Testis (tissue), 5 donors: ENCODE measurements at places on chromosomes 5 and 9.
A peak's percentile ranks its signal among the peaks of the same experiment; 100 is the strongest.

- no peak for DNase-seq
Observed at GRCh38 chr5:148333262-148333849, 2.0 kb upstream of the SPINK9 start.

DNA sequence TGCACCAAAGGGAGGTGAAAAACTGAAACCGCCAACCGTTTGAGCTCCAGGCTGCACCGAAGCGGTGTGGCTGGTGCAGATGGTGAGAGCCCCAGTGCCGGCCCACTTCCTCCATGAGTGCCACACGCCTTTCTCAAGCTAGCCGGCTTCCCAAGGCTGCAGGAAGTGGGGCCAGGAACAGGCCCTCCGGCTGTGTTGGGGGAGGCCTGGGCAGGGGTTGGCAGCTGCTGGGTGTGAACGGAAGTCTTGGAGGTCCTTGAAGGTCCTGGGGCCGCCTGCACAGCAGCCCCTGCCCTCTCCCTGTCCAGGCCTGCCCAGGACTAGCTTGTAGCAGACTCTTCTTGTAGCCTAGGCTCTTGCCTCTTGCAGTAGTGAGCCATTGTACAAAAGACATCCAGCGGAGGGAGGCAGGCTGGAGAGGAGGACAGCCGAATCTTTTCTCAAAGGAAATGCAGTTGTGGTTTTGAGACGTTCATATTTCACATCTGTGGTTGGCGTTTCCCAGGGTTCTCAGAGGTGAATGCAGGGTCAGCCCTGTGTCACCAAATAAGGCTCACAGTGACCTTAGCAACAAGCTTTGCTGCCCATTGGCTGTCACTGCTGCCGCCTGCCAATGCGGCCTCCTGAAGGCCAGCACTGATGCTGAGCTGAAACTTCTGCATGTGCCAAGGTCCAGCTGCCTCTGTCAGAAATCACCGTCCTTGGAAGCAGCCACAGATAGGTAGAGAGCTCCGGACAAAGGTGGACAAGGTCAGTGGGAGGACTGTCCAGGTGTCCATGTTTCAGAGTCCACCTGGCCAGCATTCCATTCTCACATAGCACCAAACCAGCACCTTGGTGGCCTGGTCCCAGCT is 23.9 kb downstream of the IRF1 start:
- DNase-seq, result no peak

DNA sequence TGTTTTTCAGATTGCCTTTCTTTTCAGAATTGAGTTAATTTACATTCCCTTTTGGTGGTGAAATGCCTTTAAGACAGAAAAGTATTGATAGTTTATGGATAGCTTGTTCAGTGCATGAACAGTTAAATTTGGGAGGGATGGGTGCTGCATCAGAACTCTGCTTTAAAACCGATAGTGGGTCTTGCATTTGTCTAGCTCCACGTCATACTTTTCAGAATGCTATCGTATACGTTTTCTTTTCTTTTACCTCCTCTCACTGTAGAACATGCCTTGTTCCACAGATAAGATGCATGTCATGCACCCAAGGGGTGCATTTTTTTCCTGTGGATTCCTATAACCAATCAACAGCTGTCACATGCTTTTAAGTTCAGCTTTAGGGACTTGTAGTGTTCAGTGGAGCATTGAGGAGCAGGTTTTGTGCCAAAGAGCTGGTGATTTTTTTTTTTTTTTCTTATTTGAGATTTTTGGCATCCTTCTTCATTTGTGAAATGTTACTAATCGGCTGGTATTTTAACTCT is 2.3 kb downstream of the SLC44A1 start:
- DNase-seq, result no peak

GRCh38 chr5:67363963-67364362 is 167.4 kb upstream of the CD180 start:
- no peak for DNase-seq

DNA sequence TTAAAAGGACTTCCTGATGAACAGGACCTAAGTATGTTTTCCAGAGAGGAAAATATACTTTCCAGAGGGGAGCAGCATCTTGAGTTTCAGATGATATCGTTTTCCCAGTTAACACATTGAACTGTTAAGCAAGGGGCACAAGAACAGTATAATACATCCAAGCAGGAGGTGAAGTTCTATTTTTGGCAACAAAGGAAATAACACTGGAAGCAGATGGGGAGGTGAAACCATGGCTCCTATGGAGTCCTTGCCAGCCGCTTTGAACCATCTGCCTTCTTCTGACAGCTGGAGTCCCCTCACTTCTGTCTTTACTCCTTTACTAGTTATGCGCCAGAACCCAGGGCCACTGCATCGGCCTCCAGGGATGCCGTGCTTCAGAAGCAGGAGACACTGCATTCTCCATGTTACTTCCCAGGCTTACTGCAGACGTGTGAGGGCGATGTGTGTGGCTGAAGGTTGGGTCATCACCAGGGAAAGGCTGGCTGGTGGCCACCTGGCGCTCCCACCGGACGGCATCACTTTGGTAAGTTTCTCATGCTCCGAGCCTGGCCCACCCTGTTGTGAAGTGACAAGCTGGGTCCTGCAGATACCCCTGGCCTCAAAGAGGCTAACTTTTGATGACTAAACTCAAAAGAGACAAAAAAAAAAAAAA is 77.8 kb downstream of the TTLL11 start:
- DNase-seq, result no peak

- DNase-seq, result no peak
Observed at GRCh38 chr5:172584638-172585037, 56.4 kb upstream of the NEURL1B start.

DNA sequence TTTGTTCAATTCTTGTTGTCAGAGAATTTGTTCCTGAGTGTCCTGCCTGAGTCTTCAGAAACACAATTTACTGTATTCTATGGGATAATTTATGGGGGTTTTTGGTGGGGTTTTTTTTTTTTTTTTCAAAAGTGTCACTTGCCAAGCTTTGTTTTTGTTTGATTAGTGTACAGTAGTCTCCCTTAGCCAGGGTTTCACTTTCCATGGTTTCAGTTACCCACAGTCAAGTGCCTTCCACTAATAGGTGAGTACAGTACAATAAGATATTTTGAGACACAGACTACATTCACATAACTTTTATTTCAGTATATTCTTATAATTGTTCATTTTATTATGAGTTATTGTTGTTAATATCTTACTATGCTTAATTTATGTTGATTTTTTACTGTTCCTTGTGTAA is 25.0 kb upstream of the AUH start:
- DNase-seq, result no peak

GRCh38 chr9:82424599-82425120 is 436.1 kb downstream of the SPATA31D1 start:
- no peak for DNase-seq

- no peak for DNase-seq
Observed at GRCh38 chr5:35876922-35877321, 20.2 kb downstream of the IL7R start.

GRCh38 chr5:74373076-74373475 is 267.5 kb downstream of the ENC1 start:
- no peak for DNase-seq

DNA sequence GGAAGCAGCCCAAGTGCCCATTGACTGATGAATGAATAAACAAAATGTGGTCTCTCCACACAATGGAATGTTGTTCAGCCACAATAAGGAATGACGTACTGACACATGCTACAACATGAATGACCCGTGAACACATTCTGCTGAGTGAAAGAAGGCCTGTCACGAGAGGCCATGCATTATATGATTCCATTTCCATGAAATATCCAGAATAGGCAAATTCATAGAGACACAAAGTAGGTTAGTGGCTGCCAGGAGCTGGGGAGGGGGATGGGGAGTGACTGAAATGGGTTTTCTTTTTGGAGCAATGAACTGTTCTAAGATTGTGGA is 41.4 kb downstream of the BICD2 start:
- DNase-seq, result no peak

DNA sequence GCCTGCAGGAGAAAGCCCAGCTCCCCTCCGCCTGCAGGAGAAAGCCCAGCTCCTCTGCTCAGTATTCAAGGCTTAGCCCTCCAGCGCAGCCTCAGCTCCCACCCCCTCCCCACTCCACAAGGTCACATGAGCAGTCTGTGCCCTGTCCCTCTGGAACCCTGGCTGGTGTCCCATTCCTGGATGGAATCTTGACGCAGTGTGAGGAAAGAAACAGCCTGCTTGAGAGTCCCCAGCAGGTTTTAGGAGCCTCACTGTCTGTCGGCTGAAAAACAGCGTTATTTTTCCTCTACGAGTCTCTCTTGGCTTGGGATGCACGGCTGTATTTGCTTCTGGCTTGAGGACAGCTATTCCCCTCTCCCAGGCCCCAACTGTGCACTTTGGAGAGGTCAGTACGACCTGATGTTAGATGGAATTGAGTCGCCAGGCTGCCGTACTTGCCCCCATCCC is 210.1 kb upstream of the TRIM32 start:
- peak; percentile 69 for DNase-seq

GRCh38 chr5:139877129-139877597 is 81.6 kb downstream of the PSD2 start:
- no peak for DNase-seq

DNA sequence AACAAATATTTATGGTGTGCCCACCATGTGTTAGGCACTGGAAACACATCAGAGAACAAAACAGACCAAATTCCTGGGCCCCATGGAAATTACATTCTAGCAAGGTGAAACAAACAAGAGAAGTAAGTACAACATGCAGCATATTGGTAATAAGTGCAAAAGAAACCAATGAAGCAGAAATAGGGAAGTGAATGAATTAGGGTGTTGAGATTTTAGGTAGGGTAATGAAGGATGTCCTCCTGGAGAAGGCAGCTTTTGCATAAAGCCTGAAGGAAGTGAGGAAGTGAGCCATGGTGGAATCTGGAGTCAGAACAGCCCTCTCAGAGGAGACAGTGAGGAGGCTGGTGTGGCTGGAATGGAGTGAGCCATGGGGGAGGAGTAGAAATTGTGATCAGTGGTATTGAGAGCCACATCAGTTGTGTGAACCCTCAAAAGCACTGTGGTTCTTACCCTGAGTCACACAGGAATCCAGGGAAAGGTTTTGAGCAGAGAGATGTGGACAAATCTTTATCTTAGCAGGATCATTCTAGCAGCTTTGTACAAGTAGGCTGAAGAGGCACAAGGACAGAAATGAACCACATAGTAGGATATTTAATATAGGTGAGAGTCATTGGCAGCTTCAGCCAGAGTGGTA is 52.7 kb upstream of the ARL15 start:
- no peak for DNase-seq

- no peak for DNase-seq
Observed at GRCh38 chr5:171155621-171156020, 153.4 kb upstream of the TLX3 start.

DNA sequence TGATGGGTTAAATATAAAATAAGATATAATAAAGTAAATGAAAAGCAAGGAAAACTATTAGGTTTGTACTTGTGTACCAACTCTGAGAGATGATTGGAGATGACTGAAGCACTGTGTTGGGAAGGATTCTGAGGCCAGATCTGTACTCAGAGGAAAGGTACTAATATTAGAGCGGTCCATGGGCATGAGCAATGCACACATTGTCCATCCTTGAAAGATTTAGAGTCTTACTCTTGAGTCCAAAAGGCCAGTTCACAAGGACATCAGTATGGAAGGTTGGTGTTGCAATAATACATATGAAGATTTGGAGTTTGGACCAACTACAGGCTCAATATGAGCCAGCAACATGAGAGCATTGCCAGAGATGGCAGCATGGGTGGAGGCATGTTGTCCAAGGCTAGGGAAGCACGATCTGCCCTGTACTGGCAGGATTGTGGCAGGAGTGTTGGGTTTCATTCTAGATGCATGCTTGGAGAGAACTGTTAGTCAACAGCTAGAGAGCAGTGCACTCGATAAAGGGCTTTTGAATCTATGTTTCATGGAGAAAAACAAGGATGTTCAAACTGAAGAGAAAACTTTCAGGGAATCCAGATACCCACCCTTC is 84.4 kb downstream of the TMEM215 start:
- no peak for DNase-seq

- no peak for DNase-seq
Observed at GRCh38 chr9:120659676-120660075, 54.6 kb downstream of the MEGF9 start.

- peak; percentile 88 for DNase-seq
Observed at GRCh38 chr9:124770359-124771020, 621 bp downstream of the NR6A1 start.

GRCh38 chr9:98538626-98539031 is 170.1 kb downstream of the GABBR2 start:
- no peak for DNase-seq

DNA sequence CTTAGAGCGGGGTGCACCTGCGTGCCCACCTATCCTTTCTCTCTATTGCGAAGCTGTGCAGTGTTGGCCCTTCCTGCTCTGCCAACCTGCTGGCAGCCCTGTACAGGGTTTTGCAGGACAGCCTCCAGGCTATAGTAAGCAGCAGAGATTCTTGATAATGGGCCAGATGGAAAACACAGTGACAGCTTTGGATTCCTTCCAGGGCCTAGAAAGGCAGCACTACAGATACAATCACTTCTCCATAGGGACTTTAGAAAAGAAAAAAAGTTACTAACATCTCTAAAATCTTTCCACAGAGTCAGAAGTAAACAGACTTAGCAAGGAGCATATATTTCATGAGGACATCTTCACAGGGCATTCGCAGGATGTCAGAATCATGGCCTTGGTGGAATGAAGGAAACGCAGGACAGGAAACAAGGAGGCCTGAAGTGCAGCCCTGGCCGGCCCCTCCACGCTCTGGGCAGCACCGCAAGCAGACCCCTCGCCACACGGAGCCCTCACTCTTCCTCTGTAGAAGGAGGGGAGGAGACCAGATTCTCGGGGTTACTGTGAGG is 172.1 kb upstream of the GAS1 start:
- peak; percentile 36 for DNase-seq

GRCh38 chr9:16987026-16987425 is 116.6 kb upstream of the BNC2 start:
- DNase-seq, result no peak

DNA sequence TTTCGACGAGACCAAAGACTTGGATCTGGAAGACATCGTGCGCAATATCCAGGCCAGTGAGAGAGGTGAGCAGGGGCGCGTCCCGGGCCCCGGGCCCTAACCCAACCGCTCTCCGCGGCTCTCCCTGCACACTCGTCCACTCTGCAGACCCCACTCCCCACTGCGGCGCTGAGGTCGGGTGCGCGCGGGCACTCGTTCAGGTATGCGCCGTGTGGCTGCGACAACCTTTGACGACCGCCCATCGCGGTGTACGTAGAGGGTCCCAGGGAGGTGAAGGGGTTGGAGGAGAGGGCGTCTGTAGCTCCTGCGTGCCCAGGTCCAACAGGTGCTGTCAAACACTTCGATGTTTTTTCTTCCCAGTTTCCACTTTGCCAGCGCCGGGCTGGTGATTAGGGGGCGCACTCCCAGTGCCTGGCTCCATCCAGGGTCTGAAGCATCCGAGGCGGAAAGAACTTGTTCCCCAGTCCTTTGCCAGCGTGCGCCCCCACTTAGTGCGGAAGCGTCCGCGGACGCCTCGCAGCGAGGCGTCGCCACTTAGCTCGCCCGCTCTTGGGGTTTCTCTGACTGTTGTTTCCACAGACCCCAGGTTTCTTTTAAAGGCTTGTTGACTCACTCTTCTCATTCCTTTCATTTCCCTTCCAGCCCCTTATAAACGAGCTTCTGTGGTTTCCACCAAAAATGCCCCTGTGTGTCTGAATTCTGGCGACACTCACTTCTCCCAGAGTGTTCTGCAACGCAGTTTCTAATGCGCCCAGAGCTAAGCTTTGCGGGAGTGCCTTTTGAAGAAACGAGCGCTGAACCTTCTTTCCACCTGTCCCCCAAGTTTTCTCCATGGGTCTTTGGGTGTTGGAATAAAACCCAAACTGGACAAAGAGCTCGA is 1.6 kb downstream of the NPR3 start:
- DNase-seq, result no peak

GRCh38 chr9:124598048-124598447 is 90.8 kb upstream of the NR5A1 start:
- DNase-seq, result no peak
